ENCODE measurements at places on chromosomes 11 and 22.

GRCh38 chr11:70551351-70552166, 153.2 kb downstream of the CTTN start:
- no peak overlapping the region for H3K4me3 ChIP-seq
- peaks cover 7% of the 10 kb centered on the region for H3K4me1 ChIP-seq
- no peak overlapping the region for H3K27ac ChIP-seq

DNA sequence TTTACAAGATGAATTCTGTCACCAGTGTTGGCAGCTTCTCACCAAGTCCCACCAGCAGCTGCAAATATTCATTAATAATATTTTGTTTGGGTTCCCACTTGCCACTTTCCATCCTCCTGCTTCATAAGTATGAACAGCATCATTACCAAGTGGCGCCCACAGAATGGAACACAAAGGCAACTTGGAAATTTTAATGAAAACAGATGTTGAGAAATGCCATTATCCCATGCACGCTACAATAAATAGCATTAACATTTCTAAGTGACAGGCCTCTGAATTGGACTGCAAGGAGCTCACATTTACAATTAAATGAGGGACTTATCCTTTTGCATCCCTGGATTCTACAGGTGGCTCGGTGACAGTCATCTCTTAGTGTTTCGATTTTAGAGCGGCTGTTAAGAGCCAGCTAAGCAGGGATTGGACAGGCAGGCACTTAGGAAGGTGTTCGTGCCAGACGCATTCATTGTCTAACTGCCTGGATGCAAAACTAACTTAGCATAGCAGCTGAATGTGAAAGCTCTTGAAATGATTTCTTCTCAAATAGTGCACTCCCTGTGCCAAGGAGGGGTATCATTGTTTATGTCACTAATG, 170.3 kb downstream of the KIRREL3 start:
- DNase-seq: no peak
- peaks cover 25% of the 10 kb centered on the region for H3K4me1 ChIP-seq
- no peaks in the 10 kb centered on the region for H3K36me3 ChIP-seq
- H3K27me3 ChIP-seq: peaks cover 31% of the 10 kb centered on the region
- no peak overlapping the region for H3K27ac ChIP-seq

DNA sequence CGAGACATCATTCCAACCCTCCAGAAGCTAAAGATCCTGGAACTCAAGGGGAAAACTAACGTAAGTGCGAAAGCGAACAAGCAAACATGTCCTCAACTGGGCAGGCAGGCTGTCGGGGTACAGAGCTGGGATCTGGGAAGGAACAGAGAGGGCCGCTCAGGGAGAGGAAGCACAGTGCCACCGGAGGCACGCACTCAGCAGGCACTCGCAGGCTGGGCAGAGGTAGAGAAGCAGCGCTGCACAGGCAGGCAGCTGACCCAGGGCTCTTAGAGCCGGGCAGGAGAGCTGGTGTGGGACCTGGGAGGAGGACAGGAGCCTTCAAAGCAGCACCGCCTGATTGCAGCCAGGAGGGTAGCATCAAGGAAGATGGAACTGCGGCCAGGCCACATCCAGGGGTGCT, 62.2 kb downstream of the MICAL3 start:
- H3K4me3 ChIP-seq: no peak overlapping the region
- no peak overlapping the region for H3K27ac ChIP-seq
- H3K27me3 ChIP-seq: no peaks in the 10 kb centered on the region

GRCh38 chr11:126246636-126247035, 22.1 kb downstream of the SRPRA start:
- peaks cover 33% of the 10 kb centered on the region for H3K36me3 ChIP-seq
- H3K4me1 ChIP-seq: no peaks in the 10 kb centered on the region
- DNase-seq: no peak
- H3K4me3 ChIP-seq: no peak overlapping the region
- no peak overlapping the region for H3K27ac ChIP-seq

GRCh38 chr22:17412232-17412631, 43.0 kb downstream of the CECR2 start:
- peaks cover 28% of the 10 kb centered on the region for H3K4me1 ChIP-seq
- no peaks in the 10 kb centered on the region for H3K27me3 ChIP-seq
- no peak overlapping the region for H3K27ac ChIP-seq
- no peaks in the 10 kb centered on the region for H3K36me3 ChIP-seq

DNA sequence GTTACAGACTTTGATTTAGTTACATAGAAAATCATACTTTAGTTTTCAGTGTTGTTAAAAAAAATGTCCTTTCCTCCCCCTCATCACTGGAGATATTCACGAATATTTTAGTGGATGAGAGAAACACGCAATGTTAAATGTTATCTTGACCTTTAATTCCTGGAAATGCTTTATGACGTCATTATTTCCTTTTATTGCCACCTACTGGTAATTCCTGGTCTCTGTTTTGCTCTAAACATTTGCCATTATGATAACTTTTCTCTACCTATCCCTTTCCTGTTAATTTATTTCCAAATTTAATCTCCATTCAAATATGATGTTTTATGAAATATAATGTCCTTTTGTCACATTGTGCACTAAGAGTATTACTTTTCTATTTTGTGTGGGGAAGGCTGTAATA, 770.6 kb downstream of the FAM181B start:
- peaks cover 31% of the 10 kb centered on the region for H3K4me1 ChIP-seq
- no peaks in the 10 kb centered on the region for H3K27me3 ChIP-seq
- H3K4me3 ChIP-seq: no peak overlapping the region

GRCh38 chr11:102521121-102521520, 9.4 kb downstream of the MMP7 start:
- DNase-seq: no peak
- no peak overlapping the region for H3K27ac ChIP-seq
- H3K4me3 ChIP-seq: no peak overlapping the region

GRCh38 chr11:20095189-20095588, 65.1 kb downstream of the DBX1 start:
- no peak overlapping the region for H3K4me3 ChIP-seq
- peaks cover 46% of the 10 kb centered on the region for H3K36me3 ChIP-seq
- no peak overlapping the region for H3K27ac ChIP-seq
- no peaks in the 10 kb centered on the region for H3K27me3 ChIP-seq
- H3K4me1 ChIP-seq: peaks cover 10% of the 10 kb centered on the region

Data from mesothelial cell of epicardium (in vitro differentiated cells).